ENCODE measurements at places on chromosomes 5 and 9.
A peak's percentile ranks its signal among the peaks of the same experiment; 100 is the strongest.

DNA sequence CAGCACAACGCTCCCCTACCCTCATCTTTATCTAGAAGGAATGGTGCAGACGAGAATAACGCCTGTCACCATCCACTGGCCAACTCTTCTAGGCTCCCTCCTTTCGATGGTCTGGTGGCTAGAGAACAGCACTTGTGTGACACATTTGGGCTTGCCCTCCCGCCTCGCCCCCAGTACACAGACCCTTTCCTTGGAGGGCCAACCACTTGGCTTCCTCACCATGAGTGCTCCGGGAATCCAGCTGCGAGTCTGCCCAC lies 1.4 kb downstream of the GNAQ start:
- DNase-seq: no peak

- DNase-seq: peak; percentile 3
Observed at GRCh38 chr9:32398207-32398606, 13.8 kb downstream of the ACO1 start.

DNA sequence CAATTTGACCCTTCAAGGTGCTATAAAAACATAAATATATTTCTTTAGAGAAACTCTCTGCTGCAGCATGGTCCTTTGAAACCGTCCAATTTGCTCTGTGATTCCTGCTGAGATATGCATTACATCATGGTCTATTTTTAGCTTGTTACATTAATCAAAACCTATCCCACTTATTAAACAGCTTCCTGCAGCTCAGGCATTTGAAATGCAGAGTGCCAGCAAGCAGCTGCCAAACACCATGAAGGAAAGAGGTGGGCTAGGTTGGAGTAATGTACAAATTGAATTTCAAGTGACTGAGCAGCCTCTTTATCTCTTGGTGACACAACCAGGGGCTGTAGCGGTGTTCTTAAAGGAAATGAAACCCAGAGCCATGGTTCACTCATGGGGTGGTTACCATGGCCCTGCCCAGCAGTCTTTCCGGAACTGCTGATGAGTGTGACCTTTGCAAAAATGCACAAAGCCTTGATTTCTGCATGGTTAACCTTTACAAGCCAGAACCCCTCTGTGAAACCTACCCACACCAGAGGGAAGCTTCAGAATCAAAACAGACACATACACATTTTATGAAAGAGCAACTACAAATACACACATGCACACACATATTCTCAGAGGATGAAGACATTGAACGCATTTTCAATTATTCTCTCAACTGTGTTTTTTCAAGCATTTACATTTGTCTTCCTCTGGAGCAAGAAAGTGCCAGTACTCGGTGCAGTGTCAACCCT lies 155.8 kb upstream of the ZNF608 start:
- peak; percentile 20 for DNase-seq

GRCh38 chr9:36597412-36598178 lies 24.9 kb downstream of the MELK start:
- DNase-seq: no peak

GRCh38 chr9:119053070-119053469 lies 316.2 kb downstream of the BRINP1 start:
- DNase-seq: no peak

DNA sequence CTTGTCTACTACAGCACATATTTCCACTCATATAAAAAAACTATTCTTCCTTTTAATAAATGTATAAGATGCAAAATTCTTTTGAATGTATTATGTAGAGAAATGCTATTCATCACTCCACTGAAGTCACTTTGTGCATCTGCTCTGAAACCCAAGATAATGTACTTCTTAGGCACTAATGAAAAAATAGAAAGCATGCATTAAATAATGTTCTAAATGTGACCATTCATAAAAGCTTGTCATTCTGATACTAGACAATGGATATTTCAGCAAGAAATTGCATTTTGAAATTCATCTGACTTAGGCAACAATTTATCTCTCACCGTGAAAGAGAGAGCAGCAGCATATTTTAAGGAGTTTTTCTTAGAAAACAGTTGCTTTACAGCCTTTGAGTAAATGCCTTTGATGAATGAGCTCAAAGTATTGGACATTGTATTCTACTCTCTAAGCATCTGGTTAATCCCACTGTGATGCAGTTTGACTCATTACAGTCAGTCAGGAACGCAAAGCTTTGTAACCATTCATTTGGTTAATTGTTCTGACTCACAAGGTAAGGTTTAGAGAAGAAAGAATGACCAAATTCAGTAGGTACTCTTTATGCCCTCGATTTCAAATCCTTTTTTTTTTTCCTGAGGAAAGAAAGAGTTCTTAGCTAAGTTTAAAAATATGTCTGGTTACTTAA lies 2233.8 kb upstream of the C9orf72 start:
- DNase-seq: no peak

- no peak for DNase-seq
Observed at GRCh38 chr5:176535101-176535663, 2.0 kb downstream of the RNF44 start.

DNA sequence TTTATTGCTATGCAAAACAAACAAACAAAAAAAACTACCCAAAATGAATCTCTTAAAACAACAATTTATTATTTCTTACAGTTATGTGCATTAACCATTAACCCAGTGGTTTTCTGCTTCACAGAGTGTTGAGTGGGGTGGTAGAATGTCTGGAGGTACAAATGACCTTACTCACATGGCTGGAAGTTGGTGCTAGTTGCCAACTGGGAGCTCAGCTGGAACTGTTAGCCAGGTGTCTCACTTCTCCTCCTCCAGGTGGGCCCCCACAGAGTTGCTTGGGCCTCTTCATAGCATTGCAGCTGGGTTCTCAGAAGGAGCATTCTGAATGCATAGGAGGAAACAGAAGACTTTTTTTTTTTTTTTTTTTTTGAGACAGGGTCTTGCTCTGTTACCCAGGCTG lies 10.5 kb upstream of the B4GALT1 start:
- no peak for DNase-seq

- no peak for DNase-seq
Observed at GRCh38 chr5:42951293-42951840, 88.8 kb downstream of the ANXA2R start.

GRCh38 chr9:116549786-116550660 lies 137.1 kb upstream of the TRIM32 start:
- DNase-seq: no peak

DNA sequence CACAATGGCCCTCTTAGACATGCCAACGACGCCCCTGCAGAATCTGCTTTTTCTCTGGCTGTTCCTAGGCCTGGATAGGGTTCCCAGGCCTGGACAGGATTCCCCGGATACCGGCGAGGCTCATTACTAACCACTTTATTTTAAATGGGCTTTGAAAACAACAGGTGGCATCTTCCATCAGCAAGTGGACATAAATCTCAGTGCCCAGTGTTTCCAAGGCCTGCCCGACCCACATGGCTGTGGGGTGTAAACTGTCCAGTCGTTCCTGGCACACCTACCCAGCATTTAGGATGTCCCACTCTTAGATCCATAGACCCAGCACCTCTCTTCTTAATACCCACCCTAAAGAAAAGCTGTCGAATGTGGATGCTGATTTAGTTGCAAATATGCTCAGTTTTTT lies 896 bp downstream of the CMBL start:
- no peak for DNase-seq

- DNase-seq: no peak
Observed at GRCh38 chr5:117743337-117743736, 1168.7 kb upstream of the SEMA6A start.

DNA sequence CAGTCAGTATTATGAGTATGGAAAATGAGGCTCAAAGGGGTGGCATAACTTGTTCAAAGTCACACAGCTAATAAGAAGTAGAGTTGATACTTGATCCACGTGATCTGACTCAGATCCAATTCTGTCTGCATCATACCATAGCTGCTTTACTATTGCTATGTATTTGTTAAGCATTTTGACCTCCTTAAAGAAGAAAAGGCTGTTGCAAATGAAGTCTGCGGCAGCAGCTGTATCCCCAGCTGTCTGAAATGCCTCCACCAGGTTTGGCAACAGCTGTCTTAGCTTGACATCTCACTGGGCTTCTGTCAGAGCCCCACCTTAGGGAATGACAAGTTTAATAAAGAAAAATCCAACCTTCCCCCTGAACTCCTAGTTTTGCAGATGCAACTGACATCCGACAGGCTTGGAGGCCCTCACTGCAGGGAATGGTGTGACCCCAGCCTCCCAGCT lies 75.6 kb upstream of the SLC44A1 start:
- no peak for DNase-seq

GRCh38 chr9:86281593-86282076 lies 703 bp downstream of the ISCA1 start:
- DNase-seq: no peak

DNA sequence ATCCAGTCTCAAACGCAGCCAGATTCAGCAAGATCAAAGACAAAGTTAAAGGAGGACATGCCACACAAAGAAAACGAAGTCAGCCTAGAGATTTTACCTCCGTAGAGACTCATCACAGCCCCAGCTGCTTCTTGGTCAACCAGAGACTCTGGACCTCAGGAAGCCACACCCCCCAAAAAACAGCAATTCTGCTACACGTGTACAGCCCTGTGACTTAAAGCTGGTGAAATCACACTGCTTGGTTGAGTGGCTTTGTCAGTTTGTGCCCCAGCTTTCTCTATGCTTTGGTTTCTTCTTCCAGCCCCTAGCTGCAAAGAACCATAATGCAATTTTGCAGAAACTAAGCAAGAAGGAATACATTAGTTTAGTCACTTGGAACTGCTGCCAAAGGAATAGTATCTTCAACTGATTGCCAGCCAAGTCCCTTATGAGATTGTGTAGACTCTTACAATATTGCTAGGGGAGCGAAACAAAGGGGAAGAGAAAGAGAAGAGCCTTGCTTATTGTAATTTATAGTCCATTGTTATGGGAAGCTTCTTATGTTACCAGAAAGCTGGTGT lies 158.8 kb upstream of the ZNF462 start:
- no peak for DNase-seq

- no peak for DNase-seq
Observed at GRCh38 chr5:65876496-65876895, 49.9 kb upstream of the ERBIN start.

DNA sequence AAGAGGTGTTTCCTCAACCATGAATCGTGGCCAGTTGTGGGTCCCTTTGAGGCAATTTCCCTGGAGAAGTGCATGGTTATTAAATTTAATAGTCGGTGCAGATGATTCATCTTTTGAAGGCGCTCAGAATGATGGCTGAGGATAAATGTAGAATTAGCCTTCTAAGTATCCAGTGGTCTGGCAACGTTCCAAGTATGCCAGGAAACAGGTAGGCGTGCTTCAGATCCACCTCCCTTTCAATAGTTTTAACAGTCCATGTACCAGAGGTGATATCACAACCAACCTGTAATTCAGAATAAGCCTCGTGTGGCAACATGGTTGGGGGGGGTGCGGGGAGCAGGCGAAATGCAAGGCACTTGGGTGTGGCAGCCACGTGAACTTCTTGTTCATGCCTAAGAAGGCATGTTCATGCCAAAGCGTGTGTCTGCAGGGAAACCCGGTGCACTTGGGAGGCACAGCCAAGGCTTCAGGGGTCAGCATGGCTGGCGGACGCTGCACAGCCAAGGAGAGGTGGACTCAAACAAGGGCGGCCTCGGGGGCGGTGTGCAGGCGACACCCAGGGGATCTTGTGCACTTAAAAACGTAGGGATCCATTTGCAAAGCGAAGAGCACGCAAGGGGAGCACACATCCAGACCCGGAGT lies 5.2 kb upstream of the NKD2 start:
- no peak for DNase-seq

GRCh38 chr9:123007269-123007668 lies 26.2 kb upstream of the GPR21 start:
- no peak for DNase-seq

GRCh38 chr5:94240596-94240992 lies 377.8 kb downstream of the KIAA0825 start:
- DNase-seq: no peak

DNA sequence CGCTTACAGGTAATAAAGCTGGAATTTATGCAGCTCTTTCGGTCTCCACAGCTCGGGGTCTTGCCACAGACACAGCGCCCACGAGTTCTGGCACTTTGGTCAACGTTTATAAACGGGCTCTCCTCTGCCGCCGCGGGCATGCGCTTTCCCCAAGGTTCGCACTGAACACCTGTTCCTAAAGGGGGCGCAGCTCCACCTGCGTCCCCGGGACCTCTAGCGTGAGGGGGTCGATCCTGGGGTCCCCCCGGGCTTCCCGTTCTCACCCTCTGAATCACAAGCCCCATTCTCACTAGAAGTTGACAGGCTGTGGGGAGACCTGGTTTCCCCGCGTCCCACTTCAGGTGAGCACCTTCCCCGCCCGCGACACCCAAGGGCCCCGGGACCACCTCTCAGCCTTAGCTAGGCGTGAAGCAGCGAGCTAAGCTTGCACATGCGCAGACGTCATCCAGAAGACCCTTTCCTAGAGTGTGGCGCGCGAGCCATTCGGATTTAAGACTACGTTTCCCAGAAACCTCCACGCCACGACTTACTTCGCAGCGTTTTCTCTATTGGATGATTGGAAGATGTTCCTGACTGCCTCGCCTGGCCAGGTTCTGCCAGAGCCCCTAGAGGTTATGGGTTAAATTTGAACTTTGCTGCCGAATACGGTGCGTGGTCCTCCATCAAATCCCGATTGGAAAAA lies 21.3 kb upstream of the ZNF782 start:
- DNase-seq: peak; percentile 52

DNA sequence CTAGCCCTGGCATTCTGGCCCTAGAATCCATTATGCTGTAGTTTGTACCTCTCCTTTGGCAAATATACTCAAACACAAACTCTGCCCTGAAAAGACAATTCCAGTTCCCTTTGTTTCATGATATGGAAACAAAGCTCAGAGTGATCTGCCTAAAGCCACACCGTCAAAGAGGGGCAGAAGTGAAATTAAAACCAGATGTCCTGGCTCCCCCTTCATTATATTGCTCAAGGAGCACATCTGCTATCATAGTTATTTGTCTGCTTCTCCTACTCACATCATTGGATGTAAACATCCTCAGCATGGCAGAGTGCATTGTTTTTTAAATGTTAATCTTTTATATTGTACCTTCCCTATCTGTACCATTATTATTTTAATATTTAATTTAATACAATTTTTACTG lies 266.7 kb upstream of the SMARCA2 start:
- no peak for DNase-seq

GRCh38 chr9:132670457-132671391 lies at the start of gene GTF3C4:
Gene GTF3C4 (plus strand): TSS chr9:132670464. CDS start chr9:132670599, 135 bp downstream.
- DNase-seq: no peak

- no peak for DNase-seq
Observed at GRCh38 chr9:135030566-135031226, 56.8 kb upstream of the OLFM1 start.

DNA sequence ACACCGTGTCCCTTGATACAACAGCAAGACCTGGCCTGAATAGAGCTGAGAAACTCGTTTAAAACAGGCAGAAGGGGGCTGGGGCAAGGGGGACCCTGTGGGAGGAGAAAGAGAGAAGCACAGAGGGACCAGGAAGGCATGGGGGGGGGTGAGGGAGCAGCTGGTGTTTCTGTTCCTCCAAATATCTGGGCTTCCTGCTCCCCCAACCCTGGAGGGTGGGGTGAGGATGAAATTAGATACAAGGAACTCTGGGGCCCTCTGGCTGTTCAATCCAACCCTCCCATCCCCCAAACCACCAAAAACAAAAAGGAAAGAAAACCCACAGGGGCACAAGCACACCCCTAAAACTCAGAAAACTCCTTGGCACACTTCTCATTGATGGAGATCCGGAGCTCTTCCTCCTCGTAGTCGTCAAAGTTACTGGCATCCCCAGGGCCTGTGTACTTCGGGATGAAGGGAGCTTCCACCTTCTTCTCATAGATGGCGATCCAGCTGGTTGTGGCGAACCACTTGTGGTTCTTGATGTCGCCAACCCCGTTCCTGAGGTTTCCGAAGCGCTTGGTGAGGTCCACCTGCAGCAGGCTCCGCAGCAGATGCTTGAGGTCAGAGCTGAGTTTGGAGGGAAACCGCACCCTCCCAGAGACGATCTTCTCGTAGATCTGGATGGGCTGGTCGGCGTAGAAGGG lies 1.1 kb downstream of the PRKACG start:
- no peak for DNase-seq

- no peak for DNase-seq
Observed at GRCh38 chr5:107389130-107389774, 281.5 kb downstream of the EFNA5 start.

Data from caudate nucleus (tissue), 63 donors.